ENCODE measurements at places on chromosomes 1 and 21.
A peak's percentile ranks its signal among the peaks of the same experiment; 100 is the strongest.

DNA sequence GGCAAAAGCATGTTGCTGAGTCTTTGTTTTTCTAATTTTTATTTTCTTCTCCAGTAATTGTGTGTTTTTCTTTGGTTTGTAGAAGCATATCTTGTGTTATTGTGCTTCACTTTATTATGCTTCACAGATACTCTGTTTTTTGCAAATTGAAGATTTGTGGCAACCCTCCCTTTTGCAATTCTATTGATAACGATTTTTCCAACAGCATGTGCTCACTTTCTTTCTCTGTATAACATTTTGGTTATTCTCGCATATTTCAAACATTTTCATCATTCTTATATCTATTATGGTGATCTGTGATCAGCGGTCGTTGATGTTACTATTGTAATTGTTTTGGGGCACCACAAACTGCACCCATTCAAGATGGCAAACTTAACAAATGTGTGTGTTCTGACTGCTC is 3.8 kb upstream of the ANGEL2 start:
- no peak for ATAC-seq

GRCh38 chr1:54312796-54313316 is 93.3 kb downstream of the SSBP3 start:
- no peak for ATAC-seq

DNA sequence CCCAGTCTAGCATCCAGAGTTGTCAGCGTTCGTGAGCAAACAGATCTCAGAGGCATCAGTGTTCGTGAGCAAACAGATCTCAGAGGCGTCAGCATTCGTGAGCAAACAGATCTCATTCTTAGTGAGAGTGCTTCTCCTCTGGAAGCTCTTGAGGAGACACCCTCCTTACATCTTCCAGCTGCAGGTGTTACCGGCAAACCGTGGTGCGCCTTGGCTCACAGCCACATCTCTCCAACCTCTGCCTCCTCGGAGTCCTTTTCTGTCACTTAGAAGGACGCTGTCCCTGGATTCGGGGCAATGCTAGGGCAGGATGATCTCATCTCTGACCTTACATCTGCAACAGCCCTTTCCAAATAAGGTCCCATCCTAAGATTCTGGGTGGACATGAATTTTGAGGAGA is 14.6 kb upstream of the UMODL1 start:
- ATAC-seq: no peak

GRCh38 chr1:119358636-119359035 is 9.9 kb upstream of the HAO2 start:
- no peak for ATAC-seq

DNA sequence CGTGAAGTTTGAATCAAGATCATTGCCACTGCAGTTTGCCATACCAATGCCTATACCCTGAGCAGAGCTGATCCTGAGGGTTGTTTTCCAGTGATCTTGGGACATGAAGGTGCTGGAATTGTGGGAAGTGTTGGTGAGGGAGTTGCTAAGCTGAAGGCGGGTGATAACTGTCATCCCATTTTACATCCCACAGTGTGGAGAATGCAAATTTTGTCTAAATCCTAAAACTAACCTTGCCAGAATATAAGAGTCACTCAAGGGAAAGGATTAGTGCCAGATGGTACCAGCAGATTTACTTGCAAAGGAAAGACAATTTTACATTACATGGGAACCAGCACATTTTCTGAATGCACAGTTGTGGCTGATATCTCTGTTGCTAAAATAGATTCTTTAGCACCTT is 78.6 kb downstream of the FMN2 start:
- no peak for ATAC-seq

GRCh38 chr1:177286396-177286795 is 115.6 kb downstream of the BRINP2 start:
- ATAC-seq: no peak

GRCh38 chr1:14970115-14970798 is 183.3 kb upstream of the TMEM51 start:
- ATAC-seq: no peak

DNA sequence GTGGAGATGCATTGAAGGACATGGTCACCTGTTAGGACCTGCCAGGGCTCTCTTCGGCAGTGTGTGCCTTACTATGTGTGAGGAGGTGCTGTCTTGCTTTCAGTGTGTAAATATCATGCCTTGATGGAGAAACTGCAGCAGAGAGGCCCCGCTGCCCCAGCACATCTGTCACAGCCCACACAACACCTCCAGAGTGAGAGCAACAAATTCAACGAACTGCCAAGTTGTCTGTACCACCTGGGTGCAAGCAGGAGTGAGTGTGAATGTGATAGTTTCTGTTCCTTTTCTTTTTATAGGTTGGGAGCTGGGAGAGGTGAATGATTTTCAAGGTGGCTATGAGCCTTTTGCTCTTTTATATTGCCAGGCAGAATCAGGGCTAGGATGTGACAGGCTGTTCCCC is 114.6 kb upstream of the KIAA0040 start:
- ATAC-seq: no peak

DNA sequence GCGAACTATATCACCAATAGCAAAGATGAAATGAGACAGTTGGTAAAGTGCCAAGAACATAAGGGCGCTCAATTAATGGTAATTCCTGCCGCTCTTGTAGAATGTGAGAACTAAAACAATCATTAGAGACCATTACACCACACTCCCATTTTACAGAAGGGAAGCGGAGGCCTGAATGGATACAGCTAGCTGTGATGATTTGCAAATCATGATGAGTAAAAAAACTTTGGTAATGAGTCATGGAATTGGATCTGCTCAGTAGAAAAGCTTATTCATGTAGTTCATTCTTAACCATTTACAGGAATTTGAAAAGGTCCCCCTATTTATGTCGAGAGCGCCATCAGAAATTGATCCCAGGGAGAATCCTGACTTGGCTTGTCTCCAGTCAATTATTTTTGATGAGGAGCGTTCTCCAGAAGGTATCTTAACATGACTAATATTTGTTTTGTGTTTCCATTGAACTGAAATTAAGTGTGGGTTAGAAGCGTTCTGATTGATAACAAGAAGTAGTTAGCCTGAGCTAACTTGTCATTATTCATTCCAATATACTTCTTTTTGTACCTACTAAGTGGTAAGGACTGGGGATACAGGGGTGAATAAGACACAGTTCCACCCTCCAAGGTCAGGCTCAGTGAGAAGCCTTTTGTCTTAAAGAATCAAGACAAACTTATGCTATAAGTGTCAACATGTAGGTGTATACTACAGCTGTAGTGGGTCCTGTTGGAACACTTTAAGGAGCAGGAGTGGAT is 812 bp downstream of the TTC4 start:
- peak; percentile 64 for ATAC-seq

DNA sequence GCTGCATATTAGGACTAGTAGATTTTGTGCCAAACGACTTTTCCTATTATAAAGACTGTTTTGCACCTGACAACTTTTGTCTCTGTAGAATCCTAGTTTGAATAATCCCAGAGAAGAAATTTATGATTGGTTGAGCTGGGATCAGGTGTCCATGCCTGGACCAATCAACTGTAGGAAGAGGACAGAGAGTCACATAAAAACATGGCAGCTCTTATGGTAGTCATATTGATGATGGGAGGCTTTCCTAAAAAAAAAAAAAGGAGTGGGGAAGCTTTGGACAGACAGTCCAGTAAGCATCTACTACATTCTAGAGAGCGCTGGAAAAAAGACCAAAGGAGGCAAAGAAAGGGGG is 30.7 kb upstream of the IGSF3 start:
- no peak for ATAC-seq

DNA sequence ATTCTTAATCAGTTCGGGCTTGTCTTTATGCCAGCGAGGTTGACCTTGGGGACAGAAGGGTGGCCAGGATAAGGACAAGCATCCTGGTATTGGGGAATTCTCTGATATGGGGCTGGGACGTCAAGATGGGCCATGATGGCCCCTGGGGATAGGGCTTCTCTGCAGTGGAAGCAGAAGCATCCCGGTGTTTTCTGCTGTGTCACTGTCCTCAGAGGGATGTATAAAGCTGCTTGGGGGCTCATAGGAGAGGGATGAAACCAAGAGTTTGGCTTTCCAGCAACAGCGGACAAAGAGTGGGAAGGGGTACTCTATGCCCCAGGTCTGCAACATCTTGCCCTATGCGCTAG is 1.4 kb upstream of the ATP1B1 start:
- no peak for ATAC-seq

DNA sequence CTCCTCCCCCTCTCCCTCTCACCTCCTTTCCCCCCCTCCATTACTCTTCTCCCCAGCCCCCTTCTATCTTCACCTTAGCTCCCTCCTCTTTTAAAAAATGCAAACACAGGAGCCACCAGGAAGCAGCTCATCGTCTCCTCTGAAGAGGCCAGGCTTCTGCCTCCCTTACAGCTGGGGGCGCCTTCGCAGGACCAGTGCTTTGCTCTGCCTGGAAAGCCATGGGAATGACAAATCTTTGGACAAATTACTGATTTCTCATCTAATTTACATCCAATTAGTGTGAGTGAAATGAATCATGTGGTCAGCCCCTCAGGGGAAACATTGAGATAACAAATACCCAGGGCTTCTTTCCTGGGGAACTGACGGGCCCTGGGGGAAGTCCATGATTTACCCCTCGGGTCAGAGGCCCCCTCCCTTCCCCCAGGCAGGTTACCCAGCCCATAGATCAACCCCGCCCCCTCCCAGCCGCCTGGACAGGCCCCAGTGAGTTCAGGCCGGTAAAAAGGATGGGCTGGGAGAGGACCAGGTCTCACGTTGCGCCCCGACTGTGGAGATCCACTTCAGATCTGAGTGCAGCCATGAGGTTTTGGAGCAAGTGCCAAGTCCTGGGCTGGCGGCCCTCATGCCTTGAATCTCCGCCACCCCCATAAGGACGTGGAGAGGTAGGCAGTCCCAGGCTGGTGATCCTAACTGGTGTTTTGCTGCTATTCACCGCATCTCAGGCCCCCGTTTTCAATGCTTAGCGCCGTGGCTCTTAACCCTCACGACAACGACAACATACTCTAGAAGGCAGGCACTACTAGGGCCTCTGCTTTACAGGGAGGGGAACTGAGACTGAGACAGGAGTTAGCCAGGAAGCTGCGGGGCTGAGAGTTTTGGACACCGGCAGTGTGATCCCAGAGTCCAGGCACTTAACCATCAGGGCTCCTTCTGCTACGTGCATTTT is 300.8 kb downstream of the RRAGC start:
- peak; percentile 6 for ATAC-seq

DNA sequence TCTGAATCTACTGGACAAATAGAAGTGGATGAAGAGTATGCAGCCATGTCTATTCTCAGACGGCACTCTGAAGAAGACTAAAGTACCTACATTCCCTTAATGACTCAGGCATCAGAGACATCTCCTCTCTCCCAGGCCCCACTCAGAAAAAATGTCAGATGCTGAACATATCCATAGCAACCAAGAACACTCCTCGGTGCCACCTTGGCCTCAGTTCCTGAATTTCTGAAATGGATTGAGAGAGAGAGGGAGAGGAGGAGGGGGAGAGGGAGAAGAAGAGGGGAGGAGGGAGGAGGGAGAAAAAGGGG is 16.0 kb upstream of the OVAAL start:
- ATAC-seq: no peak
